NCI-H1436 treated with DMSO at 0.1 percent for 48 hours (cell line): ENCODE measurements at places on chromosomes 2 and 18.

DNA sequence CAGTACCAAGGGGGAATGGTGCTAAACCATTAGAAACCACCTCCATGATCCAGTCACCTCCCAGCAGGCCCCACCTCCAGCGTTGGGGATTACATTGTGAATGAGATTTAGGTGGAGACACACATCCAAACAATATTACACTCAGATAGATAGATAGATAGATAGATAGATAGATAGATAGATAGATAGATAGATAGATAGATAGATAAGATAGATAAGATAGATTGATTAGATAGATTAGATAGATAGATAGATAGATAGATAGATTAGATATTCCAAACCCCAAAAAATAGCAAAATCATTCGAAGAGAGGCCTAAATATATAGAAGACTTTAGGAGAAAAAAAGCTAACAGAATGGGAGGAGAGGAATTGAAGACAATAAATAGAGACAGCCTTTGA is 42.8 kb upstream of the UBXN4 start:
- DNase-seq, result no peak

DNA sequence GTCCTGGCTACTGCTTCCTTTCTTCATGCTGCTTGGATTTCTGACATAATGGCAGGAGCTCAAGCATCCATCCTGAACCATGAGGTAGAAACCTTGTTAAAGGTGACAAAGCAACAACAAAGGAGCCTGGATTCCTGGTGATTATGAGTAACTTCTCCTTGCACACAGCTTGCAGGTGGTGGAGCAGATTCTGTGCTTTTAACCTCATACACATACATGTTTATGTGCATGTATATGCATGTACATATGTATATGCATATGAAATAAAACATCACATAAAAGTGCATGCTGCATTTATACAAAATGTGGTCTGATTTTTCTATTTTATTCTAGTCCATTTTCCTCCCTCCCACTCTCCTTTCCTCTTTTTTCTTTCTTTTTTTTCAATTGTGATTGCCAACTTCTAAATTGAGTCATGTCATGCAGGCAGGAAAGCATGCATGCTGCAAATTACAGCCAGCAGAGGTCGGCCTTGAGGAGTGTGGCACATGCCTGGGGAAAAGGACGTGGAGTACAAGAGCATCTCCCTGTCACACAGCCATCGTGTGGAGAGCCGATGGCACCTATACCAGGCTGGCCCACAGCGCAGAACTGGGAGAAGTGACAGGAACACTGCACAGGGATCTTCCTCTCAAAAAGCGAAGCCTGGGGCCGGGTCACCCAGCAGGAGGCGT is 17.9 kb downstream of the LCT start:
- no peak for DNase-seq

- DNase-seq, result no peak
These were observed 4.0 kb upstream of the TEX51 start for GRCh38 chr2:126894585-126895182.

DNA sequence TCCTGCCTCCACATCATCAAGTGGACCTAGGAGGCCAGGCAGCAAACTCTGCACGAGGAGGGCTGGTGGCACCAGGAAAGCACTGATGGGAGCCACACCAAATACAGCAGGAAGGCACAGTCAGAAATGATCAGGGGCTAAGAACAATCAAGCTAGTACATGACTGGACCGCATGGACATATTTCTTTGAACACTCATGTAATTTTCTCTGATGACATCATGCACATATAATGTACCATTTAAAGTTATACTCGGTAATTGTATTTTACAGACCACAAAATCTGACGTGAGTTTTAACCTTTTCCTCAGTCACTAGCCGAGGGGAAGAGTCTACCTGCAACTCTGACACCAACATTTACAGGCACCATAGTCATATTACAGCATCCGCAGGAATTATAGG is 76.7 kb downstream of the XDH start:
- DNase-seq, result no peak

- DNase-seq, result no peak
These were observed 141.5 kb downstream of the CDC42EP3 start for GRCh38 chr2:37529830-37530415.

GRCh38 chr2:2550856-2551255 is 219.8 kb upstream of the MYT1L start:
- no peak for DNase-seq

DNA sequence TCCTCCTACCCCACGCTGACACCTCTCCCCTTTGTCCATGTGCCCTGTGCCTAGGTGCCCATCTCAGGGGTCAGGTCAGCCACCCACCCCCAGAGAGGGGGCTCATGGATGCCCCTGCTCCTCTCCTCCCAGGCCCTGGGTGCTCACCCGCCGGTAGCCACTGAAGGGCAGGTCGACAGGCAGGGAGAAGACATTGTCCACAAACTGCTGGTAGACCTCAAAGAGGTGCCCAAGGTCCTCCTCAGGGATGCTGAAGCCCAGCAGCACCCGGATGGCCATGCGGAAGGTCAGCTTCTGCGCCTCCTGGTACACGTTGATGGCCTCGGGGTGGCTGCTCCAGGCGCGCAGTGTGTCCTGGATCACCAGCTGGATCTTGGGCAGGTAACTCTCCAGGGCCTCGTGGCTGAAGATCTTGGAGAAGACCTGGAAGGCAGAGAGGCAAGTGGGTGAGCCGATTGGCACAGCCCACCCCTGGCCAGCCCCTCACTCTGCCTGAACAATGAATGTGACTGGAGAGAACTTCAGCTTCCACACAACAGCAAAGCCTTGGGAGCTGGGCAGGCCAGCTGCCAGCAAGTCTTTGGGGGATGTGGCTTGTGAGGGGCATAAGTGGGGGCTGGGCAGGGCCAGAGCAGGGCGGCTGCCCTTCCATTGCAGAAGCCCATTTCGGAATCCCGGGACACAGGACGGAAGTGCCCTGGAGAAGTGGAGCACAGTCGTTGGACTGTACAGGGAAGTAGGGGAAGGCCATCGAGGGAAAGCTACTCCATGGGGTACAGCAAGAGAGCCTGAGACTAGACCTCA is 12.5 kb downstream of the CYP26B1 start:
- no peak for DNase-seq
